ENCODE measurements at places on chromosomes 2 and 18. TPM values are rescaled to one million over a fixed set of nuclear protein-coding genes. Genes with fewer than 3 reads are reported as not detected.

GRCh38 chr2:102140377-102140776, 2.2 kb upstream of the IL1R1 start:
- DNase-seq, result no peak

DNA sequence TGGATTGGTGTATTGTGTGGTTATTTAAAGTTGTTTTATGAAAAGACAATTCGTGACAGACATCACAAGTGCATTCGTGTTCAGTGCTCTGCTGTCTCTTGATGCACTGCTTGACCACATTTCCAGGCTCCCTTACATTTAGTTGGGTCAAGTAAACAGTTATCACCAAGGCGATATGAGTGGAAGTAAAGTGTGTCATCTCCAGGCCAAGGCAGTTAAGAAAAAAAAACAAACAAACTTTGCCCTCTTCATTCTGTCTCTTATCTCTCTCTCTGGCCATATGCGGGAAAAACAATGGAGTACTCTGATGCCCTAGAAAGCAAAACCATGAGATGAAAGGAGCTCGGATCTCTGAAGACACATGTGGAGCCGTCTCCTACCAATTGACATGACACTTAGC, 131.1 kb downstream of the DSEL start:
- DNase-seq, result no peak

DNA sequence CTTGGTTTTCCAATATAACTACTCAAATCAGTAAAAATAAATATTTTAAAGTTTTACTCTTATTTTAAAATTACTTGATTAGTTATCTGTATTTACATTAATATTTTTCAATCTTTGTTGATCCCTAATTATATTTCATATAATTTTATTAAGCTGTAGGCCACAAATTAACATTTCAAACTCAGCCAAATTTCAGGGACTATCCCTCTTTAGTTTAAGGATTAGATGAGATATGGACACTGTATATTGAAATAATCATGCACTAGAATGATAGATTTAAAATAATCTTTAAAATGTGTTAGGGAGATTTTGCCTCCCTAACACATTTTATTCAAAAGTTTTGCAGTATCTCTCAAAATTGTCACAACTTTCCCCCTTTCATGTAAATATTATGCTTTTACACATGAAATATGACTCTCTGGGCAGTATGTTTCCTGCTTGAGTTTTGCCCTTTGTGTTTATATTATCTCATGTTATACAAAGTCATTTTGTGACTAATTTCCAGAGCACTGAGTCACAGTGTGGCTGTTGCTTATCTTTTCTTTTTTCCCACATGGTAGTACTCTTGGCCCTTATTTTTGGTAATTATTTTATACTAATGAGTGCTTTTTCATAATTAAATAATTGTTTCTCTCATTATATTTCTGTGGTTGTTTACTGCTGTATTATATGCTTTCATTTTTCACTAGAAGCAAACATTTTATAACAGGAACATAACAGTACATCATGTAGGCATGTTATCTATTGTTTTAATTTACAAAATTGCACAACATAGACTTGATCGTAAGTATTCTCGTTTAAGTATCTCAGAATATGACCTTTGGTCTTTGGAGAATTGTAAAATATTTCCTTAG, 1.2 kb downstream of the TFPI start:
- DNase-seq, result no peak

MRO gene
- 14.6 TPM for polyA plus RNA-seq

DNA sequence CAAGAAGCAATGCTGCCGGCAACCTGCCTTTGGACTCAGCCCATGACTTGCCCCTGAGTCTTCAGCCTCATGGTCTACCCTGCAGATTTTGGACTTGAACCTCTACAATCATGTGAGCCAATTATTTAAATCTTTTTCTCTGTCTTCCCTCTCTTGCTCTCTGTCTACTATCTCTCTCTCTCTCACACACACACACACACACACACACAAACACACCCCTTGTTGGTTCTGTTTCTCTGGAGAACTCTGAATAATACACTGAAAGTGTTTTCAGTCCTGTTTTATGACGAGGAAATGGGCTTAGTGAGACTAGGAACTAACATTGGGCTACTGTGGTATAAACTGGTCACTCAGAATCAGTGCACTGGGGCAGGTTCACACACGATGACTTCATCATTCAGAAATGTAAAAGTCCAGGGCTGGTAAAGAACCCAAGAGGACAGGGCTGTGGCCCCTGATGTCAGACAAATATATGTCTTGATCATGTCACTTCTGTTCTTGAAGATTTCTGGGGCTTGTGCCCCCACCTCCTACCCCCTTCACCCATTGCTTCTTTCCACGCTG, 266.1 kb upstream of the SIX2 start:
- DNase-seq, result peak; percentile 57

ARHGAP28 gene
- polyA plus RNA-seq, result 13.7 TPM

GRCh38 chr2:74198023-74198460, 373 bp upstream of the MTHFD2 start:
- DNase-seq, result no peak

FOXD4L1 gene
- polyA plus RNA-seq, result 0.07 TPM

DNA sequence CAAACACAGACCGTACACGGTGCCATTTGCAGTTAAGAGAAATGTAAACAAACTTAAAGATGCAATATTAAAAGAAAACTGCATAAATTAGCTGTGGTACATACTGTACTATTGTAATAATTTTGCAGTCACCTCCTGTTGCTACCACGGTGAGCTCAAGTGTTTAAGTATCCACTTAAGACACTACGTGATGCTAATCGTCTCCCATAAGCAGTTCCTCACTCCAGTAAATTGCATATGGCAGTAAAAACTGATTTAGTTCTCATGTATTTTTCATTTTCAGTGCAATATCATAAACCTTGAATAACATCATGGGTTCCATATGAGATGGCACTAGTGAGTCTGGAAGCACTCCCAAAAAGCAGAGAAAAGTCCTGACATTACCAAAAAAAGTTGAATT, 14.4 kb downstream of the CLEC4F start:
- DNase-seq, result no peak

- no peak for DNase-seq
Measured at GRCh38 chr2:73588177-73588576, 54.0 kb downstream of the NAT8 start.

- DNase-seq, result no peak
Measured at GRCh38 chr2:185952100-185952499, 213.5 kb downstream of the FSIP2 start.

GRCh38 chr2:65688141-65688886, 255.9 kb upstream of the SPRED2 start:
- DNase-seq, result no peak

- no peak for DNase-seq
Measured at GRCh38 chr2:66850376-66850775, 415.5 kb downstream of the MEIS1 start.

GRCh38 chr2:169036736-169037440, 5.8 kb upstream of the ABCB11 start:
- no peak for DNase-seq

GRCh38 chr18:50284255-50284885, 3.0 kb upstream of the MBD1 start:
- DNase-seq, result no peak

DNA sequence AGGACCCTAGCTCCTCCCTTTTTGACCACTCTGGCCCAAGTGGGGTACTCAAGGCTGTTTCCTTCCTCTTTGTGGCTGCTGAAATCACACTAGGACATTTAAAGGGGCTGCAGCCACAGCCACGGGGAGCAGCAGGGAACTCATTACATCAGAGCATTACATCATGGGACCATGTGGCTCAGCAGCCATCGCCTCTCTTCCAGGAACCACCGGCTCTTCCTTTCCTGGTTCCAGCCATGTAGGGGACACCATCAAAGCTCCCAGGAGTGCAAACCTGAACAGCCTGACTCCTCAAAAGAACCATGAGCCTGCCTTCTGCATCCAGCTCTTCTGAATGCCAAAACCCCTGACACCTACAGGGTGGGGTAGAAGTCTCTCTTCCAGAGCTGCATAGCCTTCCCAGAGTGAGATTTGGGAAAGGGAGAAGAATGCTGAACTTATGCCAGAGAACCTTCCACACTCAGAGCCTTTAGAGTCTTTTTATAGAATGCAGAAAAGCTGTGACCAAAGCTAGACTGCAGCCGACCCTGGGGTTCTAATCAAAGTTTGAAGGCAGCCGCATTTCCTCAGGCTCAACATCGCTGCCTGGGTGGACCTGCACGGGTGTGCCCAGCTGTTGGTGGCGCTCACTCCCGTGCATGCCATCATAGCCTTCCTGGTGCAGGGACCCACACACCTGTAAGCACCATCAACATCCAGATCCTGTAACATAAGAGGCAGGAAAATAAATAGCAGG, 121.7 kb downstream of the KLHL29 start:
- DNase-seq, result no peak

GRCh38 chr2:239399921-239400595, 762 bp downstream of the HDAC4 start:
- DNase-seq, result no peak

GRCh38 chr2:106159866-106160785, 34.0 kb downstream of the UXS1 start:
- DNase-seq, result no peak

- no peak for DNase-seq
Measured at GRCh38 chr2:28273751-28274150, 118.9 kb upstream of the FOSL2 start.

- no peak for DNase-seq
Measured at GRCh38 chr2:212032536-212033219, 505.9 kb downstream of the ERBB4 start.

EML6 gene
- 6.0 TPM for polyA plus RNA-seq

DNA sequence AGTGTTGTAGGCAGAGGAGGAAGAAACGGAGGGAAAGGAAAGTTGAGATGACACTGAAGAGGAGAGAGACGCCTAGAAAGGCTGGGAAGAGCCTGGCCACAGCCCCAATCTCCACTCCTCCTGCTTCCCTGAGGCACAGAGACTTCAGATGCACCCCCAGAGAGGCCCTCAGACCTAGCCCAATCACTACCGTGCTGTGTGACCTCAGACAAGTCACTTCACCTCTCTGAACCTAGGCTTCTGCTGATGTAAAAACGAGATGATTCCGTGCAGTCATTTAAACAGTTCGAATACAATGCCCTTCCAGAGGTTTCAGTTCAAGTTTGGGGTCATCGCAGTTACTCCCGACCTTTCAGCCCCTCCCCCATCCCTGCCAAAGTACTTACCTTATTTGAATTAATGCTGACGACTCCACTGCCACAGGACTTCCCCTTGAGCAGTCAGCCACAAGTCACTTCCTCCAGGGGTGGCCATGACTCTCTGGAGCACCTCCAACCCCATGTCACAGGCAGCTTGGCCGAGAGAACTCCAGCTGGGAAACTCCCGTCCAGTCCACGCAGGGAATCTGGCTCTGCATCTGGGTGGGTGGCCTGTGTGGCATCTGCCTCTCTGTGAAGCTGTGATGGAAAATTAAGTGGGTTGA, 105.2 kb upstream of the ID2 start:
- DNase-seq, result no peak

VAMP8 gene
- 158 TPM for polyA plus RNA-seq

GRCh38 chr2:170818752-170819470, 2.2 kb downstream of the GAD1 start:
- DNase-seq, result no peak

GRCh38 chr2:163157891-163158496, 319.4 kb upstream of the KCNH7 start:
- no peak for DNase-seq

NEURL3 gene
- polyA plus RNA-seq, result 0.81 TPM
